ENCODE measurements at places on chromosomes 2 and 18. TPM values are rescaled to one million over a fixed set of nuclear protein-coding genes. Genes with fewer than 3 reads are reported as not detected.

The STARD7 gene
- total RNA-seq = 97.7 TPM

The GYPC gene
- total RNA-seq = 93.2 TPM

The VIL1 gene
- not detected for total RNA-seq

The SCN3A gene
- total RNA-seq = not detected

The COL5A2 gene
- 529 TPM for total RNA-seq

The KIF5C gene
- 0.24 TPM for total RNA-seq

The ADD2 gene
- 0.88 TPM for total RNA-seq

The MROH2A gene
- total RNA-seq = not detected

The PTH2R gene
- total RNA-seq = not detected

The POLR1A gene
- 17.3 TPM for total RNA-seq

The HOXD8 gene
- not detected for total RNA-seq

The NT5DC4 gene
- not detected for total RNA-seq

The ILKAP gene
- 10.2 TPM for total RNA-seq

The HTRA2 gene
- total RNA-seq = 28.8 TPM

The MC2R gene
- total RNA-seq = not detected

The CRYGD gene
- not detected for total RNA-seq

The TMEM237 gene
- 35.3 TPM for total RNA-seq

The RPIA gene
- 5.2 TPM for total RNA-seq

The BCS1L gene
- total RNA-seq = 45.3 TPM

The GULP1 gene
- total RNA-seq = 64.2 TPM

The PLB1 gene
- total RNA-seq = not detected

The IL1RL1 gene
- total RNA-seq = 108 TPM

The TTC21B gene
- 25.1 TPM for total RNA-seq

The NGEF gene
- 3.0 TPM for total RNA-seq

The ZNF396 gene
- total RNA-seq = 0.78 TPM

The HK2 gene
- total RNA-seq = 14.1 TPM

The XDH gene
- 0.52 TPM for total RNA-seq

The CELF4 gene
- not detected for total RNA-seq

The ALPG gene
- not detected for total RNA-seq

The CD8B2 gene
- total RNA-seq = not detected

The DNAJB2 gene
- total RNA-seq = 32.1 TPM

The ST6GAL2 gene
- total RNA-seq = 1.9 TPM

The ALKAL2 gene
- total RNA-seq = 1.2 TPM

The SKOR2 gene
- total RNA-seq = not detected

The SIX2 gene
- 0.72 TPM for total RNA-seq

The CCDC178 gene
- 1.7 TPM for total RNA-seq

The IMMT gene
- 75.6 TPM for total RNA-seq

The CHST9 gene
- not detected for total RNA-seq

The ARHGEF4 gene
- 7.4 TPM for total RNA-seq

The SNED1 gene
- 151 TPM for total RNA-seq

The FLACC1 gene
- not detected for total RNA-seq

The ARHGAP25 gene
- total RNA-seq = 1.4 TPM

The RIT2 gene
- total RNA-seq = not detected

The MRO gene
- not detected for total RNA-seq

The GRP gene
- not detected for total RNA-seq

The NEDD4L gene
- total RNA-seq = 9.4 TPM

The GPAT2 gene
- total RNA-seq = 4.9 TPM

The CASP8 gene
- total RNA-seq = 17.6 TPM

The FAM228A gene
- total RNA-seq = 0.08 TPM

The POTEJ gene
- not detected for total RNA-seq

The PKDCC gene
- 200 TPM for total RNA-seq

The DTNA gene
- total RNA-seq = 6.6 TPM

Measured in epithelial cell of alveolus of lung (primary cell).